GM18507 (cell line): ENCODE measurements at places on chromosomes 2 and 18.

- peak; percentile 3 for DNase-seq
These were observed 137.2 kb downstream of the TRIM43 start for GRCh38 chr2:95728878-95729596.

- no peak for DNase-seq
These were observed 75.8 kb downstream of the LNPK start for GRCh38 chr2:175926272-175926671.

DNA sequence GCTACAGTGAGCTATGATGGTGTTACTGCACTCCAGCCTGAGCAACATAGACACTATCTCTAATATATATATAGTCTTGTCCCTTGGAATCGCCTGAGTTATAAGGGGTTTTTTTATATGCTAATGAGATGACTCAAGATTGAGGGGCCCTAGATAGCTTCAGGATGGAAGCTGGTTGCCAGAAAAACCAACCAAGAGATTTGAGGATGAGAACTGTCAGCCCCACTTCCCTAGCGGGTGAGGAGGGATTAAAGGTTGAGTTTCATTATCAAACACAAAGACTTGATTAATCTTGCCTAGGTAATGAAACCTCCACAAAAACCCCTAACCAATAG, 12.6 kb upstream of the GALM start:
- DNase-seq, result no peak

DNA sequence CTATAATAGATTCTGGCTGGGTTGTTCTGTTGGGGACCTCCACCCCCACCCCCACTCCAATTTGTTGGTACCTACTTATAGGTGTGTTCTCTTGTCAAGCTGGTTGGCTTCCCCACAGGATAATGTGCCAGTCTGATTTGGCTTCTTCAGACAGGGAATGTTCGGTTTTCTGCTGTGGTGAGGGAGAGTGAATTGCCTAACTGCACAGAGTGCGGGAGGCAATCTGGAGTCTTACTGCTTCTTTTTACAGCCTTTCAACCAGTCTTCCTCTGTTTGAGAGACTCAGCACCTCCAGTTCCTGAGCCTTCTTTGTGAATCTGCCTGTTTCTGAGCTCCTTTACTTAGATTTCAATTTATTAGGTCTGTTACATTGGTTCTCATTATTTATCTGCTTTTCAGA, 27.4 kb upstream of the SNORC start:
- DNase-seq, result no peak

DNA sequence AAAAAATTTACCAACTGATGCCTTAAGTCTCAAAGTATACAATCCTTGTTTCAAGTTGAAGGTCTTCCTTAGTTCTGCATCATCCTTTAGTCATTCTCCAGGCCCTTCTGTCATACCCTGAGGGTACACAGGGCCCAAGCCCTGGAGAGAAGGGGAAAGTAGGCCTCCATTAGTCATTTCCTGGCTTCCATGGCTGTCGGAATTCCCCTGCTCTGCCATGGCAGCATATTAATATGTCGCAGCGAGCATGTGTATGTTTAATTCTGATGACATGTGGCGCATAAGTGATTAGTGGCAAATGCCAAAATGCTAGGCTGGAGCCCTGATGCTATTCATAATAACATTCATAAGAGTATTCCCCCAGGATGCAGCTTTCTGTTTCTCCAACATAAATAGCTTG, 22.1 kb downstream of the GPR39 start:
- DNase-seq, result no peak

DNA sequence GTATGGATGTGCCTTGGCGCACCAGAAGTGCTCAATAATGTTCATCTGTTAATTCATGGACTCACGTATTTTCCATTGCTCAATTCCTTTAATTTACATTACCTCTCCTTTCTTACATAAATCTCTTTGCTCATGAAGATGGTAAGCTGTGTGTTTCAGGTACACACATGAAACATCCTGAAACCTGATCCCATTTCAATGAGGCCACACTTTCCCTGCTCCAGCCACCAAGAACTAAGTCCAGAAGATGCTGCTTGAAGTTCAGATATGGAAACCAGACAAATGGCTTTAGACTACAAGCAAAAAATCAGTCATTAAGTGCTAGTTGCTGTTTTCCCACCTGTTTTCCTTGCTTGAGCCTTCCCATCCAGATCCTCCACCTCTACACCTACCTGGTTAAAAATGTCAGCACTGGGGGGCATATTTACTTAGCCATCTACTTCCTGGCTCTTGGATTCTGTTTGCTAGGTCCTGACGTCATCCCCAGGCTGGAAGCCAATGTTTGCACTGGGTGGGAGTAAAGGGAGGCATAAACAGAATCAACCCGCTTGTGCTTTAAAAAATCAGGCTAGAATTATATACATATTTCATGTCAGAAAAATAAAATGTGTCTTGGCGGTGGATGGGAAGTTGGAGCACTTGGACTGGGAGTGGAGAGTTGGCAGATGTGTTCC, 309.7 kb downstream of the OSR1 start:
- DNase-seq, result no peak

GRCh38 chr2:75100801-75101151, 98.5 kb downstream of the TACR1 start:
- no peak for DNase-seq
